ENCODE measurements at places on chromosomes 7 and 10.

DNA sequence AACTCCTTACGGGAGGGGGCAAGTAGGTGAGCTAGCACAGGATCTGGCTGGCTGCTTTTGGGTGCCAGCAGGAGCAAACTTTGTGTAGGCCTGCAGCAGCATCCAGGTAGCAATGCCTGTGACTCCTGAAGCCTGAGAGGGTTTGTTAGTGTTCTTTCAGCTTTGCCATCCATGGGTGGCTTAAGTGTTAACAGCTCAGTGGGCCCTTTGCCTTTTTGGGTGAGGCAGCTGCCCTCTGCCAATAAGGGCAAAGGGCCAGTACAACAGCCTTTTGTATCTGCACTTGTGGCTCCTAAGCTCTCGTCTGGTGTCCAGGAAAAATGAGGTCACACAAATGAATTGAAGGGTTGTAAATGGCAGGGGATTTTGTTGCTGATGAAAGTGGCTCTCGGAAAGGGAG is 359.0 kb upstream of the CHRM2 start:
- no peak for DNase-seq

GRCh38 chr10:33052263-33052875 is 94.3 kb upstream of the ITGB1 start:
- DNase-seq: no peak

- no peak for DNase-seq
Observed at GRCh38 chr10:34698248-34698831, 116.8 kb downstream of the PARD3 start.

- DNase-seq: peak; percentile 59
Observed at GRCh38 chr10:12466704-12467305, 117.5 kb downstream of the CAMK1D start.

GRCh38 chr10:18472977-18473376 is 178.4 kb downstream of the NSUN6 start:
- no peak for DNase-seq

DNA sequence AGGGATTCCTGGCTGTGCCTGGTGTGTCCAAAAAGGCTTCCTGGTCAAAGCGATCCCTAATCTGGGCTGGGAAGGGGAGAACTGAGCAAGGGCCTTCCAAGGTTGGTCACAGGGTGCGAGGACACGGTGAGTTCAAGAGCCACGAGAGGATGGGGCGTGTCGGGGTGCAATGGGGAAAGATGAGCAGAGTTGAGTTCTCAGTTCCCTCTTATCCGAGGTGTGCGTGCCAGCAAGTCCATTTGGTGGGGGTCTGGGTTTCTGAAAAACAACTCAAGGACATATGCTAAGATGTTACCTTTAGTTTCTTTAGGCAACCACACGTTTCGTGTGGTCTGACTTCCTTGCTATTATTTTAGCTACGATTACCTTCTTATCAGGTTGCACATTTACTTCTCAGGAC is 1.3 kb downstream of the ZNF775 start:
- DNase-seq: no peak

- no peak for DNase-seq
Observed at GRCh38 chr7:137147338-137147720, 196.2 kb downstream of the PTN start.

GRCh38 chr7:55066524-55066923 is 47.7 kb downstream of the EGFR start:
- no peak for DNase-seq

GRCh38 chr7:74494076-74494548 is 40.4 kb downstream of the GTF2IRD1 start:
- DNase-seq: no peak

DNA sequence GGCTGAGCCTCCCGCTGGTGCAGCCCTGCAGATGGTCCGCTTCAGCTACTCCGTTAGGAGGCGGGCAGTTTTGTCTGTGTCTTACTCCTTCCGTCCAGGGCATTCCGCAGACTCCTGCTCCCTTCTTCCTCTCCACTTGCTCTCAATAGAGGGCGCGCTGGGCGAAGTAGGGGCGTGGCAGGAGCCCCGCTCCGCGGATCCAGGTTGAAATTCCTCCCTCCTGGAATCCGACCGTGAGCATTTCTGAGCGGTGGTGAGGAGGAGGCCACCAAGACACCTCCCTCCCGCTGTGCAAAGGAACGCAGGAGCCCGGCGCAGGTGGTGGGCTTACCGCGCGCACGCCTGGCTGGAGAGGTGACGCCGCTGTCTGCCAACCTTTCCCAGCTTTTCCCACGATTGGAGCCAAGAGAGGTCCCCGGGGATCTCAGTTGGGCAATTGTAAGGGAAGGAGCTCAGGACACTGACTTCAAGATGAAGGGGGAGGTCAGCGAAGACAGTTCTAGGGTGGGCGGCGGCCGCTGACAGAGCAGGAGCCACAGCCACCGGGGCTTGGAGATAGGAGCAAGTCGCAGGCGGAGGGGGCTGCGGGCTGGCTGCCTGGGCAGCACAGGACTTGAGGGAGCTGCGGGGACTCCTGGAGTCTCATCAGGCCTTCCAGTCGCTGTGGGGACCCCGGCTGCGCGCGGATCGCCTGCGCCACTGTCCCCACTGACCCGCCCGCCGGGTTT is 1011.3 kb downstream of the XPNPEP1 start:
- no peak for DNase-seq

- DNase-seq: no peak
Observed at GRCh38 chr7:108222236-108222892, 92.2 kb upstream of the LAMB4 start.

DNA sequence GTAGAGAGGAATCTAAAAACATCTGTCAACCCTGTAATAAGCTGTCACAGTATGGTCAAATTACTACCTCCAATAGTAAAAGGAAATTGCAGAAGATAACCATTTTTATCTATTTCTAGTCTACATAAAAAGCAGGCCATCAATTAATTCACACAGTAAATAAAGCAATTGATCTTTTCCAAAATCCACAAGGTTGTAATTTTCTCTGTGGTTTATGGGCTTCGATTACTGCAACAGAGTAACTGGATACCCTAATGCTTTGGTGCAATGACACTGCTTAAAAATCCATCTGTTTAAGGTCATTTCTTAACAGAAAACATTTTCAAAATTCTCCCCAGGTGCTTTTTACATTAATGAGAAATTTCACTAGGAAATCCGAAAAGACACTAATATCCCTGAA is 23.9 kb downstream of the ESYT2 start:
- no peak for DNase-seq

All from T-helper 2 cell (primary cell).